Posterior vena cava (tissue), 2 donors: ENCODE measurements at places on chromosomes 12 and 14. TPM values are rescaled to one million over a fixed set of nuclear protein-coding genes. Genes with fewer than 3 reads are reported as not detected.

The CDCA3 gene
- total RNA-seq, result 0.46 TPM

The CCDC38 gene
- not detected for total RNA-seq

The SPTB gene
- 2.5 TPM for total RNA-seq

The TPH2 gene
- not detected for total RNA-seq

The LRRC9 gene
- not detected for total RNA-seq

The NR4A1 gene
- 197 TPM for total RNA-seq

The SAMD15 gene
- 0.60 TPM for total RNA-seq

The SLCO1B1 gene
- total RNA-seq, result not detected

The ZFHX2 gene
- 2.4 TPM for total RNA-seq

The PAPLN gene
- 19.4 TPM for total RNA-seq

The RAB15 gene
- total RNA-seq, result 7.3 TPM

The LALBA gene
- not detected for total RNA-seq

GRCh38 chr12:105060715-105061378 lies 23.4 kb downstream of the ALDH1L2 start:
- DNase-seq, result no peak

- no peak for DNase-seq
These were observed 277.5 kb upstream of the TBX3 start for GRCh38 chr12:114961491-114961890.

- DNase-seq, result no peak
These were observed 11.6 kb upstream of the SMCO2 start for GRCh38 chr12:27434673-27435565.

DNA sequence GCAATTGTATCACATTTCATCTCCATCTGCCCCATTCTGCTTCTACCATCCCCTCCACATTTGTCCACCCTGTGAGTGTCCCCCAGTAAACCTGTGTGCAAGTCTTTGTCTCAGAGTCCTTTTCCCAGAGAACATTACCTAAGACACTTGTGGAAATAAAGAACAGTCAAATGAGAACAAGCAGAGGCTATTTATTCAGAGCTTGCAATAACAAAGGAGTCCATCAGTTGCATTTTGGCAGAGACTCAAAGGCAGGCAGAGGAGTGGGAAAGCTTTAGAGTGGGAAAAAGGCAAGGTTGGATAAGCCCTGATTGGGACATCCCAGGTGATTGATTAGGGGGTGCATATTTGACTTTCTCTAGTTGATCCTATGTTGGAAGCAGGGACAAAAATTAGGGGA lies 18.2 kb upstream of the PPFIBP1 start:
- no peak for DNase-seq

GRCh38 chr14:75301666-75302325 lies 23.2 kb downstream of the FOS start:
- DNase-seq, result peak; percentile 83

GRCh38 chr12:14878488-14878887 lies 7.2 kb downstream of the MGP start:
- DNase-seq, result no peak

DNA sequence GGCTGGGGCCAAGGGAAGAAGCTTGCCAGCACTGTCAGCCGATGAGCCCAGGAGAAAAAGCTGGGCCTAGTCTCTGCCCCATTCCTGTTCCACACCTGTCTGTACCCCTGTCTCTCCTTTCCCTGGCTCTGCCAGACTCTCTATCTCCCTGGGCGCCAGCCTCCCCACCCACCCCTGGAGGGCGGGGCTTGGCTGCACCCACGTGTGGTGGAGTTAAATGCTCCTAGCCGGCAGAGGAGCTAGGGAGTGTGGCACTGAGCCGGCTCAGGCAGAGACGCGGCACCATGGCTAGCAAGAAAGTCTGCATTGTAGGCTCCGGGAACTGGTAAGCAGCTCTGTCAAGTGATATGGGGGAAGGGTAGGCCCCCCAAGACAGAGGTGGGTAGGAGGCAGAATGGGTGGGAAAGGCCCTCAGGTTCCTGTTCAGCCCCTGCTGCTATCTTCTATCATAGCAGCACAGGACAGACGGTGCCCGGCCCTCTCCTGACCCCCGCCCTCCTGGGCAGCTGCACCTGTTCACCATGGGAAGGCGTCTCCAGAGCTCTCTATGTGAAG lies at the start of gene GPD1:
TSS of gene GPD1 (plus strand) at position 242 of the 555 bp plus-strand sequence. CDS start at position 285, 43 bp downstream.
- peak; percentile 80 for DNase-seq

DNA sequence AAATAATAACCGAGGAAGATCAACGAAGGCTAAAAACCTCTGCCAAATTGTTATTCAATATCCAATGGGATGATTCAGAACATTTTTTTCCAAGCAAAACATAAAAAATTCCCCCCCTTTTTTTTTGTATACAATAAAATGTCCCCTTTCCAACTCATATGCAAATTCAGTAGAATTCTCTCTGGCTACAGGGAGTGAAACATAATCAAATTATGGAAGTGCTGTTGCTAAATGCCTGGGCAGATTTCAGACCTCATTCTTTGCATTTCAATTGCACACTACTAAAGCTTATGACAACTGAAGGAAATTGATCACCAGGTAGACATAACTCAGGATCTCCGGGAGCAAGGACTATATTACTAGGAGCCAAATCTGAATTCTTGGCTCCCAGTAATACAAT lies 51.0 kb downstream of the LMNTD1 start:
- DNase-seq, result no peak

DNA sequence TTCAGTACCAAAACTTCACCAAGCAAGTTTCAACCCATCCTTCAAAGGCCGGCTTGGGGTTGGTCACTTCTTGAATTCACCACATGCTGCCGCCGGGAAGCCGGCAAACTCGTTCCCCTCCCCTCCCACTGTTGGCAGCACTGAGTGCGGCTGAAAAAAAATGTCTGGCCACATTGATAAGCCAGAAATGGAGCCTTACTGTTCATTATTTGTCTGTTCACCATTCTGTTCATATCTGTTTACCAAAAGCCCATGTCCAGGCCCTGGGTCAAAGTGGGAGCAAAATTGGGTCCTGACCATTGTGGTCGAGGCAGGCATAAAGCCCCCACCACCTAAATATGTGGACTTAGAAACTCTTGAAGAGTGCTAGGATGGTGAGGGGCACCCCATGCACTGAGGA lies 7.3 kb upstream of the HSP90AA1 start:
- DNase-seq, result no peak

DNA sequence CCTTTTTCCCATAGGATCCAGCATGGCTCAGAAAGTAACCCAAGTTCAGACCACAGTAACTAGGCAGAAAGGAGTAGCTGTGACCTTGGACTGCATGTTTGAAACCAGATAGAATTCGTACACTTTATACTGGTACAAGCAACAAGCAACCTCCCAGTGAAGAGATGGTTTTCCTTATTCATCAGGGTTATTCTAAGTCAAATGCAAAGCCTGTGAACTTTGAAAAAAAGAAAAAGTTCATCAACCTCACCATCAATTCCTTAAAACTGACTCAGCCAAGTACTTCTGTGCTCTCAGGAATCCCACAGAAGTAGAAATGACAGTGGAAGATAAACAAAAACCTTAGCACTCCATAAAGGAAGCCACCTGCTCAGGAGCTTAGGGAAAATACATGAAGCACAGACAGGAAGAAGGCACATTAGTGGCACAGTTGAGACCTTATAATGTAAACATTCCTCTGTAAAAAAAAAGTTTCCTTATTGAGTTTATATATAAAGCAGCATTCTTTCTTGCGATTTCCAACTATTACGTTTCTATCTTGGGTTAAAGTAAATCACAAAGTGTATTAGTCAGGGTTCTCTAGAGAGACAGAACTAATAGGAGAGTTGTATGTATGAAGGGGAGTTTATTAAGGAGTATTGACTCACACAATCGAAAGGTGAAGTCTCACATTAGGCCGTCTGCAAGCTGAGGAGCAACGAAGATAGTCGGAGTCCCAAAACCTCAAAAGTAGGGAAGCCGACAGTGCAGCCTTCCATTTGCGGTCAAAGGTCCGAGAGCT lies 398.4 kb downstream of the DAD1 start:
- no peak for DNase-seq

- no peak for DNase-seq
These were observed 11.2 kb upstream of the SERPINA10 start for GRCh38 chr14:94304243-94304642.

GRCh38 chr14:104246401-104247335 lies 108.3 kb downstream of the KIF26A start:
- peak; percentile 47 for DNase-seq

DNA sequence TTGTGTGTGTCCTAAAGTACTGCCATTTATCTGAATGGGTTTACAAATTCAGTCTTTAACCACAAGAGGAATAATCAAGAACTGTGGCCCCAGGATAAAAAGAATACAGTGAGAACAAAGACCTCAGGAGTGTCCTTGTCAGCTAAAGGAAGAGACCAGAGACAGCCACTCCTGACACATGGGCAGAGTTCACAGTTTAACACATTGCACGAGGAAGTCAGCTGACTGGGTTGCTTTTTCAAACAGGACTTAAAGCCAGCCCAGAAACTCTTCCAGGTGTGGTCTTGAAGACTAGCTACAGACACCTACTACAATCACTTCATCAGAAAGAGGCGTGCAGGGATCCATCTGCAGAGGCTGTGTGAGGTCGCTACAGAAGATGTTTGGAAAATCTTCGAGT lies 42.8 kb downstream of the GNS start:
- DNase-seq, result no peak

DNA sequence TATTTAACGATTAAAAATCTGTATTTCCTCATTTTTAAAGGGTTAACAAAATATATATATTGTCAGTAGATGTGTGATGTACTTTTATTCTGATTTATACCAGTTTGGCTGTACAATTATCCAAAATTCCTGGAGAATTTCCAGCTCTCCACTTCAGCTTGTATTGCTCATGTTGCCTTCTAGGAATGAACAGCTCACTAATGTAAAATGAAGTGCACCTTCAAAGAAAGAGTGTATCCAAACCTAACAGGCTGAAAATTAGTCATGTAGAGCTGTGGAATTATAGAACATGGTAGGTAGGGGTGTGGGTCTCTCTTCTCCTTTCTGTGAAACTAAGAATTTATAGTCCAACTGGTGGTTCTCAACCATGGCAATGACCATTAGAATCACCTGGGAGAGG lies 362.0 kb downstream of the ETNK1 start:
- no peak for DNase-seq

- DNase-seq, result no peak
These were observed 12.9 kb upstream of the ORAI1 start for GRCh38 chr12:121613462-121613861.

- DNase-seq, result no peak
These were observed 57.3 kb upstream of the CHGA start for GRCh38 chr14:92865674-92866073.

- no peak for DNase-seq
These were observed 80.6 kb downstream of the NIN start for GRCh38 chr14:50750323-50750722.

GRCh38 chr14:104337351-104337750 lies 199.0 kb downstream of the KIF26A start:
- DNase-seq, result no peak

DNA sequence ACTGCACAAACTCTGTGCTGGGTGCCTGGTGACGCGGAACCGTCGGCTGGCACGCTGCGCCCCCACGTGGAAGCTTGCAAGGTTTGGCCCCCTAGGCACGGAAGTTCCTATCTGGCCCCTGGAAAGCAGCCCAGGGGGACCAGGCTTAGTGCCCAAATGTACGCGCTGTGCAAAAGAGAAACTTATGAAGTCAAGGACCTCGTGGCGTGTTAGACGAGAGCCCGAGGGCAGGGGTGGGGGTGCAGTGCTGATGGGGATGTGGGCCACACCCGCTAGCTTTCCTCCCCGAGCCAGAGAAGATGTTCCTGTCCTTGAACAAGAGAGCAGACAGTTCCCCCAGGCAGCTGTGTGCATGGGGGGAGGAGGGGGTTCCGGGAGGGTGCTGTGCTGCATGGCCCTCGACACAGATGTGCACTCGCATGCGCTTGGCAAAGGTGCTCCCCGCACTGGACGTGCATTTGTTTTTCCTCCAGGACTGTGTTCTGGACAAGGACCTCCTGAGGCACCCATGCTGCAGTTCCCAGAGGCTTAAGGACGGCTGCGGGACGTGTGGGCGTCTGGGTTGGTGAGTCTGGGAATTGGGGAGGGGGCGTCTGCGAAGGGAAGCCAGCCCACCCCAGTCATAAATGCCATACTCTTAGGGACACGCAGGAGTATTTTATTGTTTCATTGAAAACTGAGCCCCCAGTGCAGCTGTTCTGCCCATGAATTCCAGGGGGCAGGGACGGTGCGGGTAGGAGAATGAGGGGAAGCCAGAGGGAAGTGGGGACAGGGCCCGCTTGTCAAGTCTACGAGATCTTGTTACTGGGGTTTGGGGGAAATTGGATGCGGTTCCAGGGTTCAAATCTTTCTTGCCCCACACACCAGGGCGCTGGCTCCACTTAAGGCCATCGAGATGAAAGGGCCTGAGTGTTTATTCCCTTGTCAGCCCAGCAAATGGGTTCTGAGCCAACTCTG lies 80.0 kb downstream of the NTF3 start:
- no peak for DNase-seq

DNA sequence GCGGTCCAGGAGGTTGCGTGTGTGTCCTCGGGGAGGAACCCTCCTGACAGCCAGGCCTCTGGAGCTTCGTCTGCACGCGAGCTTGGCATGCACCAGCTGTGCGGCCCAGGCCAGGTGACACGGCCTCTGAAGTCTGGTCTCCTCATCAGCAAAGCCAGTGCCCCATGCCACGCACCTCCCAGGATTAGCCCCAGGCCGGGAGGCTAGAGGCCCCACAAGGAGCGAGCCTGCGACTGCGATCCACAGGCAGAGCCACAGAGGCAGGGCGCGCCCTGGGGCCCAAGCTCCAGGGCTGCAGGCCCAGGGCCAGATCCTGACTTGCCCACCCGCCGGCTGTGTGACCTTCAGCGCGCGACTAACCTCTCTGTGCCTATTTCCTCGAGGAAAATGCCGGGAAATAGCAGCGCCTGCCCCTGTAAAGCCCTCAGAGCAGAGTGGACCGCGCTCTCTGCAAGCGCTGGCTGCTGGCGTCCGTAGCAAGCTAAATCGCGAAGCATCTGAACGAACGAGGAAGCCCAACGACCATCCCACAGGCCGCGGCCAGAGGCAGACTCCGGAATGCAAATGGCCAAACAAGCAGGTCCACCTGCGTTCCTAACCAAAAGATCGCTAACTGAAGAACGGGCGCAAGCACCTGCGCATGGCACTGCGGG lies 492 bp upstream of the BTBD6 start:
- peak; percentile 81 for DNase-seq

DNA sequence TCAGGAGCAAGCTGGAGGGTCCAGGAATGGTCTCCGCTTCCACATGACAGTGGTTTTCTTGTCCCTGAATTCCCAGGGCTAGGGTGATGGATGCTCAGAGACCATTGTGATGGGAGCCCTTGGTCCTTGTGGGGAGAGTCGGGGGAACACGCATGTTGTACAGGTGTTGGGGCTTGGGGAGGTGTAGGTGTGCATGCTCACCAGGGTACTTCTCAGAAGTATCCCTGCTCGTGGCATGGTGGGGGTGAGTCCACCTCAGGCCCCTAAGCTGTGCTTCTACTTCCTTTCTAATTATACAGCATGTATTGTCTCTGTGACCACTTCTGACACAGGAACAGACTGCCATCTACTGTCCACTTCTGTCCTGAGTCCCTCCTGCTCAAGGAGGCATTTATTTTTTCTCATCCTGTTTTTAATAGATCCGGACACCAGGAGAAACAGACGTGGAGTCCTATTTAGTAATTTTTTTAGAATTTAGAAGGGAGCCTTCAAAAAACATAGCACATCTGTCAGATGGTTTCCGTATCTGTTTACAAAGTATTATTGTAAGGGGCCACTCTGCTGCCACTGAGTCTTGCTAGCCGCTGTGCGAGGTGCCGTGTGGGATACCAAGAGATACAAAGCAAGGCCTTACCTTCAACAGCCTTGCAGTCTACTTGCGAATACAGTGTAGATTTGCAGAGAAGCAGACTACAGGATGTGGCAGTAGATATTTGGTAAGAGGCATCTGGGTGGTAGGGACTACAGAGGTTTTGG lies 10.5 kb downstream of the NTF3 start:
- DNase-seq, result no peak
